AG10803 (cell line): ENCODE measurements at places on chromosomes 2 and 18.

DNA sequence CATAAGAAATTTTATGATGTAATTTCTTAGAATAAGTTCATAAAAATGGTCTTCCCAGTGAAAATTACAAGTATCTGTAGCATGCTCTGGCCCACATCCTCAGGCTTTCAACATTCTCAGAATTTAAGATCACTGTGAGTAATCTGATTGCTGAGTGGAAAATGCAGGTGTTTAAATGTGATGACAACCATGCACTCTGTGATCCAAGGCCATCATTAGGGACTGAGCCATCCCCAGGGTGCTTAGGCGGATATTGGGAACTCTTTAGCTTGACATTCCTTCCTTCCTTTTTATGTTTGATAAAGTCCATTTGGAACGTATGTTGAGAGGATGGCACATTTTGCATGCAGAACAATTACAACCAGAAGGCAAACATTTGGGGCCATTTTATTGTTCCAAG lies 95.5 kb downstream of the ARL4C start:
- DNase-seq = peak; percentile 71

DNA sequence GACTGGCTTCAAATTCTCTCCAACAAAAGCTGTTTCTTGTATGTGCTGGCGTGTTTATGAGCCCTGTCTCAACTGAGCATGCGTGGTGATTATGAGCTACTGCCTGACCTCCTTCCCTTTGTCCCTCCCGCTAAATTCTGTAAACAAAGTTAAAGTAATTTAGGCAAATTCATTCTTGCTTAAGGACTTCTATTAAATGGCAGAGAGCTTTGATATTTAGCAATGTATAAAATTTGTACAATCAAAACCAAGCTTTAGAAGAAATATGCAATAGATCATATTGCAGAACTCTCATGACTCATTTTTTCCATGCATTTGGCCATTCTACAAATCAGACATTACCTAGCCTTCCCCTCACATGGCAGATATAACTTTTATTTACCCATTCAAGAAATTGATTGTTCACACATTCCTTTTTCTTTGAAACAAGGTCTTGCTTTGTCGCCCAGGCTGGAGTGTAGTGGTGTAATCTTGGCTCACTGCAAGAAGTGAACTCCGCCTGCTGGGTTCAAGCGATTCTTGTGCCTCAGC lies 18.2 kb downstream of the IGFBP2 start:
- DNase-seq = peak; percentile 42

GRCh38 chr2:63891488-63892030 lies 49.9 kb downstream of the UGP2 start:
- DNase-seq = no peak

GRCh38 chr2:216478151-216478550 lies 20.5 kb upstream of the RPL37A start:
- peak; percentile 43 for DNase-seq

DNA sequence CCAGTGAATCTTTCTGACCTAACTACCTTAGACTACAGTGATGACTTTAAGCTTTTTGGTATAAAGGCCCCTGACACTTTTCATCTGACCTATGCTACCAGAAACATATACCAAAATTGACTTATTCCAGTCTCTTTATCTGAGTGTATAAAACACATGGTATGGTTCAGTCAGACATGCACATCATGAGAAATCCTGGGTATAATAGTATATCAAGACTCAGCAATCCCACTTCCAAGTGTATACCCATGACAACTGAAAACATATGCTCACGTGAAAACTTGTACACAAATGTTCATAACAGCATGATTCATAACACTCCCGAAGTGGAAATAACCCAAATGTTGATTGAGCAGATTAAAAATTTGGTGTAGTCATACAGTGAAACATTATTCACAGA lies 70.0 kb upstream of the RPRM start:
- DNase-seq = no peak

DNA sequence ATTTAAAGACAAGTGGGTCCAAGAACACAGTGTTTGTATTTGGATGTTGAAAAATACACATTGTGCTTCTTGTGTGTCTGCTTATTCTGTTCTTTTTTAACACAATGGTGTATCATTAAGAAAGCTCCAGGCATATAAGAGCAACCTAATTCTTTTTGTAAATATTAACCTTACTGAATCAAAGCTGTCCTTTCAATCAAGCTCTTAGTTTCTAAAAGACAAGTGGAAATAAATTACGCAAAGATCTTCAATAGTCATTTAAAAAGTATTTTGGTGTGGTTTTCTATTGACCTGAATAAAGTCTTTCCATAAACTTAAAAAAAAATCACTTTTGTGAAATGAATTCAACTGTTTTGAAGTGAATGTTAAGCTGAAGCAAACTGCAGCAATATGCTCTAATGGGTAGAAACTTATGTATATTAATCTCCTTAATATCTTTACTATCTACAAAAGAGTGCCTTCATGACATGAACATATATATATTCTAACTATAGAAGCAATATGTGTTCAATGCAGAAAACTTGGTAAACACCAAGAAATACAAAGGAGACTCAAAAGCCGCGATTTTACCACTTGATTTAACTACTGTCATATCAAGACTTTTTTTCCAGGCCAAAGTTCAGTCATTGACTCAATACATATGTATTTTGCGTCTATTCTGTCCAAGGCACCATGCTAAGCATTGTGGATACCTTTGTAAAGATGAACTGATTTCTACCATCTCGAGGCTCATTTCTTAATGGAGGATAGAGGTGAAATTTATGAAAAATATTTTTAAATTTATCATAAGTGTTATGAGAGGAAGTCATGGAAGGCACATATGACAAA lies 97.7 kb downstream of the ARHGAP15 start:
- no peak for DNase-seq
